ENCODE measurements at places on chromosomes 1 and 21.

DNA sequence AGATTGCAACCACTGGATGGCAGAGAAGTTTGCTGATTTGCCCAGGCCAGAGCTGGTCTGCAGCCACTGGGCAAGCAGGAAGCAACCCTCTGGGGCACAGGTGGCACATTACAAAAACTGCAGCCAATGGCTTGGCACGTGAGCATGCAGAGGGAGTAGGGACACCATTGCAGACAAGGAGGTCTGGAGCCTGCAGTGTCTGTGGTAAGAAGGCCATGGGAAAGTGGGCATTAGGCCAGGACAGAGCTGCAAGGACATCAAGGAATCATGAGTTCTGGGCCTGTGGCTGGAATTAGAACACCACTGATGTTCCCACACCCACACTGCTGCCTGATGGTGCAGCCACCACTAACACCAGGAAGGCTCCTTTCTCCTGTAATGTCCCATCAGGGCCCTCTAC, 113.0 kb downstream of the TSEN15 start:
- DNase-seq, result no peak

DNA sequence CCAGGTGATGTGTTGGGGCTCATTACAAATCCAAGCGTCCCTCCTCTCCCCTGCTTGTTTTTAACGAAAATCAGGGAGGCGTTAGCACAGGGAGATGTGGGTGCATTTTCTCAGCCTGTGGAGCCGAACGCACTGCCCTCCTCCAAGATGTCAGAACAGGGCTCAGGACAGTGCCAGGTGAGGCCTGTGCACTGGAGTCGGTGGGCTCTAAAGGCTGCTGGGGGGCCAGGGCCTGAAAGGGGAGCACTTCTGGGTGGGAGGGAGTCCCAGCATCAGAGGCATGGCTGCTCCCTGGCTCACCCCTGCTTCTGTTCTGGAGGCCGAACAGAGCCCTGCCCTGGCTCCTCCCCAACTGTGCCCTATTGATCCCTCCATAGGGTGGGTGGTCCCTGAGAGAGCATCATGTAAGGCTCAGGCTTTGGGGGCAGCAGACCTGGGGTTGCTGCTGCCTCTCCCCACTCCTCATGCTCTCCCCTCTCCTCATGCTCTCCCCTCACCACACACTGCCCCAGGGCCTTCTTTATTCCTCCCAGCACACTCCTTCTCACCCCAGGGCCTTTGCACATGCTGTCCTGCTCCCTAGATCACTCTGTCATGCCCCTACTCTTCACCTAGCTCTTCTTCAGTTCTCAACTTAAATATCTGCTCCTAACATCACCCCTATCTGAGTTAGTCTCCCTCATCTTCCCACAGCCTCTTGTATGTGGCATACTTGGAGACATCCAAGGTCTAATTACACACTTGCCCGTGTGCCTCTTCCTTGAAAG, 725.2 kb downstream of the PTPRU start:
- no peak for DNase-seq

DNA sequence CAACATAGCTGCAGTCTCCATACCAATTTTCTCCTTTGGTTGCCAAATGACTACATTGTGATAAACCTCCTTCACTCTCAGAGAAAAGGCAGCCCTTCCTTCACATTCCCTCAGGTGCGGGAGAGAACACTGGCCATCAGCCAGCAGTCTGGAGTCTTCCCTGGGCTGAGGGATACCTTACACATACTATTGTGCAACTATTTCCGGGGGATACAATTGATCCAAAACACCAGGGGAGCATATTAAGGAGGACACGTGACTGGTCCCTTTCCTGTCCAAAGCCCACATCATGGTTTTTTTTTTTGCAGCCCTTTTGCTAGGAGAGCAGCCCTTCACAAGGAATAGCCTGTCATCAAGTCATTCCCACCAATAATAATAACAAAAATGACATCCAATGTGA, 172.1 kb upstream of the ZRANB2 start:
- DNase-seq, result no peak

DNA sequence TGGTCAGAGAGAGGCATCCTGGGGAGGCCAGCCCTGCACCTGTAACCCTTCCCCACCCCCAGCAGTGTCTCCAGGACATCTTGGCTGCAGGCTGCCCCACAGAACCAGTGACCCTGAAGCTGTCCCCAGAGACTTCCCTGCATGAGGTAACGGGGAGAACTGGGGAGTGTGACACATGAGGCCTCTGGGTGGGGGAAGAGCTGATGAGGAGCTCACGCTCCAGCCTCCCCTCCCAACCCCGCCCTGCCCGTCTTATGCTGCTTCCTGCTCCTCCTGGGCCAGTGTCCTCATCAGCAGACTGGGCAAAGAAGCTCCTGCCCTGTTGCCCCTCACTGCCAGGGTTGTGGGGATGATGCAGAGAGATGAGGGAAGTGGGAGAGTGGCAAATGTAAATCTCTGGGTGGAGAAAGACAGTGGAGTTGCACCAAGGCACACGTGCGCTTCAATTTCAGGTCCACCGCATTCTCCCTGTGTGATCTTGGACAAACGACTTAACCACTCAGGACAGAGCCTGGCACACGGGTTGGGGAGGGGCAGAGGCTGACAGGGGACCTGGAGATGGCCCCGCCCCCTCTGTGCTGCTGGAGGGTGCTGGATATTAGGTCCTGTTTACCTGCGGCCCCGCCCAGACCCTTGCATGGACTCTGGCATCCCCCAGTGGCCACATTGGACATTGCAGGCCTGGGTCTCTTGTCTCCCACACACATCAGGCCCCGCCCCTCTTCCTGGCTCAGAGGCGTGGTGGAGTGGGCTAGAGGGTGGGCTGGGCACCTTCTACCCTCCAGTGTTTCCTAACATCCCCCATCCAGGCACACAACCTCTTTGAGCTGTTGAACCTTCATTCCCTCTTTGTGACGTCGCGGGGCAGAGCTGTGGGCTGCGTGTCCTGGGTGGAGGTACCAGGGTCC, 12.3 kb downstream of the CLCNKB start:
- peak; percentile 81 for DNase-seq

DNA sequence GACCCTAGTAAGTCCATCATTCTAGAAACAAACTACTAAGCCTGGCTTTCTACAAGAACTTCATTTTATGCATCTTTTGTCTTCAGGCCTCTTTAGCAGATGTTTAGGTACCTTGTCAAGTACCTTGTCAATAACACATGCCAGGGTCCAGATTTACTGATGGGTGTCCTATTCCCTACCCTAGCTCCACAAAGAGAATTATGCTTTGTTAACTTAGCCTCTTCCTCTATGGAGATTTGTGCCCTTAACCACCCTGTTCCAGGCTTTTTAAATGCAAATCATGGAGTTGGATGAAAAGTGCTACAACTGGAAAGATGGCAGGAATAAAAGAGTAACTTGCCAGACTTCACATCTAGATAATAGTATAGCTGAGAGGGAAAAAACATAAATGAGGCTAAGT, 42.7 kb downstream of the SPATA46 start:
- no peak for DNase-seq

GRCh38 chr1:38992412-38993111, 1.5 kb downstream of the AKIRIN1 start:
- DNase-seq, result no peak

GRCh38 chr1:205248793-205249601, 21.3 kb downstream of the TMCC2 start:
- peak; percentile 56 for DNase-seq
